ENCODE measurements at places on chromosomes 6 and 20.

- DNase-seq: no peak
Observed at GRCh38 chr6:398065-398464, 6.5 kb downstream of the IRF4 start.

DNA sequence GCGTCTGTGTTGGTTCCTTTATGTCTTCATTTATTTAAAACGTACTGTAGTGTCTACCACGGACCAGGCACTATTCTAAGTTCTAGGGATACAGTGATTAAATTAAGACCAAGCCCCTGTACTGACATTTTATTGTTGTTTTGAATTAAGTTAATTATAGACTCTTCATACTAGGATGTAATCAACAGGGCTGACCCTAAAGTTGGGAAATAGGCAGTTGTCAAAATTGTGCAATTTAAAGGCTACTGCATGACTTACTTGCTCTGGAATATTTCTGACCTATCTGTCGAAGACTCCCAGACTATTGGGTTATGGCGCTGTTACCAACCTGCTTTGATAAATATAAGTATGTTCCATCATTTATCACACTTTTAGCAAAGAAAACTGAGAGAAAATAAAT, 6.7 kb downstream of the MYO6 start:
- DNase-seq: no peak

- DNase-seq: no peak
Observed at GRCh38 chr6:24522228-24523176, 27.7 kb downstream of the ALDH5A1 start.

GRCh38 chr6:119361209-119361608, 11.6 kb upstream of the MAN1A1 start:
- no peak for DNase-seq

- DNase-seq: peak; percentile 88
Observed at GRCh38 chr20:44388466-44389023, 33.0 kb downstream of the HNF4A start.

GRCh38 chr6:136782021-136782770, 10.1 kb downstream of the MAP3K5 start:
- no peak for DNase-seq

- no peak for DNase-seq
Observed at GRCh38 chr6:67141005-67141404, 1434.0 kb upstream of the EYS start.

DNA sequence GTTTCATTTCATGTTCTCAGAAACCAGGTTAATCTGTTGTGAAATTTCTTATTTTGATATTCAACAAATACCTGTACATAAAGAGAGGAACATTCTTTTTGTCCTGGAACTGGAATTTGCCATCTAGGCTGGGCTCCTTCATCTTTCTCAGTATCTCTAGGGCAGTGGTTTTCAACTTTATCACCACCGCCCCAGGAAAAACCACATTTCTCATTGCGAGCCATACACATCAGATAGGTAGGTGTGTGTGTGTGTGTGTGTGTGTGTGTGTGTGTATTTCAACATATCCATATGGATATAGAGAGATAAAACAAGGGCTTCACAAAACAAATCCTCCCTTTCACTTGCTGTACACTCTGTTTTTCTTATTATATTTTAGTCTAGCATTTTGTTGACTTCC, 24.1 kb downstream of the BFSP1 start:
- no peak for DNase-seq

DNA sequence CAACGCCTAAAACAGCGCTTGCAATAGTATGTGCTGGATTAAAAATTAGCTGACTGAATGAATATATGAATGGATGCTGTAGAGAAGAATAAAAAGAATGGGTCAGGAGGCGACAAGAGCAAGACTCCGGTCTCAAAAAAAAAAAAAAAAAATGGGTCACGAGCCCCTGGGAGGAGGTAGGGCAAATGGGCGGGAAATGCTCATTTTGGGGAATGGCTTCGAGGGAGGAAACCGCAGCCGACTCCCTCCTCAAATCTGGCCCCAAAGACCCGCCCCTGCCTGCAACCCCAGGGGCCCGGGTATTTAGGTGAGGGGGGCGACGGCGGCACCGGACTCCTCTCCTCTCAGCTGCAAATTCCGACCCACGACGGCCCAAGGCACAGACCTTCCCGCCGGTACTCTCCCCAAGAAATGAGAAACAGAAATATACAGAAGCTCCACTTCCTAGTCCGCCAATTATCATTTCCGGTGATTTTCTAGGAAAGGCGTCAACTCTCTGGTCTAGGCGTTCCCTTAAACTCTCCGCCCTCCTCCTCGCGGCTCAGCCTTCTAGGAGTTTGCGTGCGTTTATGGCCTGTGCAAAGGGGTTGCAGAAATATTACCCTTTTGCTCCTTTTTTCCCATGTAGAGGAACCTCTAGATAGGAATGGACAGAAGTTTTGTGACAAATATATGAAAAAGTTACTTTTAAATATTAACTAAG, at the start of gene ZNF311:
Gene ZNF311 (minus strand): TSS at position 133 of the 703 bp plus-strand sequence. CDS start 1,361 bp downstream, outside the sequence.
- no peak for DNase-seq

DNA sequence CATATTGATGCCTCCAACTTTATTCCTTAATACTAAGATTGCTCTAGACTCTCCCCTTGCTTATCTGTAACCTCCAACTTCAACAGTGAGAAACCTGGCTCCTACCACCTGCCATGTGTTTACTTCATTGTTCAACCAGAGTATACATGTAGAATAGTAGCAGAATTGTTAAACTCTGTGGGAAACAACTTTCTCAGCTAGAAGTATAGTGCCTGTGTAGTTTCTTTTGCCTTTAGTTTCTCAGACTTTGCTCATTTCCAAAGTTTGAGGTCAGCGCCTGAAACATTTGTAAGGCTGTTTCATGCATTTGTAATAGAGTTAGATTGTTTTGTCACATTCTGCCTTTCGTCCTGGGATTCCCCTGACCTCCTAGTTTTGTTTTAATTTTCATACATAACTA, 34.9 kb upstream of the HECA start:
- DNase-seq: no peak

DNA sequence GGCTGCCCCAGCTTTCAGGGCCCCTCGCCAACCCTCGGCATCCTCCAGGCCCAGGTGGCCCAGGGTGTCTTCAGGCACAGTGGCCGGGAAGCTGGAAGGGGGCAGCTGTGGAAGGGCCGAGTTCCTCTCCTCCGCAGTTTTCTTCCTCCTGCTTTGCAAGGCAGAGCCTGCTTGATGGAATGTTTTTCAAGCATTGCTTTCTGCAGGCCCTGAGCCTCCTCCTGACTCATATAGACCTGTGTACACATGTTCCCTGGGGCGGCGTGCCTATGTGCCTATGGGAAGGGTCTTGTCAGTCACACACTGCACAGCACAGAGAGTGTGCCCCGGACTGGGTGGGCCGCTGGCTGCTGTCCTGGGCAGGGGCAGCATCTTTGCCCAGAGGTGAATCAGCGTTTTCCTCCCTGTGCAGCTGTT, 107.5 kb downstream of the ERMARD start:
- DNase-seq: no peak

DNA sequence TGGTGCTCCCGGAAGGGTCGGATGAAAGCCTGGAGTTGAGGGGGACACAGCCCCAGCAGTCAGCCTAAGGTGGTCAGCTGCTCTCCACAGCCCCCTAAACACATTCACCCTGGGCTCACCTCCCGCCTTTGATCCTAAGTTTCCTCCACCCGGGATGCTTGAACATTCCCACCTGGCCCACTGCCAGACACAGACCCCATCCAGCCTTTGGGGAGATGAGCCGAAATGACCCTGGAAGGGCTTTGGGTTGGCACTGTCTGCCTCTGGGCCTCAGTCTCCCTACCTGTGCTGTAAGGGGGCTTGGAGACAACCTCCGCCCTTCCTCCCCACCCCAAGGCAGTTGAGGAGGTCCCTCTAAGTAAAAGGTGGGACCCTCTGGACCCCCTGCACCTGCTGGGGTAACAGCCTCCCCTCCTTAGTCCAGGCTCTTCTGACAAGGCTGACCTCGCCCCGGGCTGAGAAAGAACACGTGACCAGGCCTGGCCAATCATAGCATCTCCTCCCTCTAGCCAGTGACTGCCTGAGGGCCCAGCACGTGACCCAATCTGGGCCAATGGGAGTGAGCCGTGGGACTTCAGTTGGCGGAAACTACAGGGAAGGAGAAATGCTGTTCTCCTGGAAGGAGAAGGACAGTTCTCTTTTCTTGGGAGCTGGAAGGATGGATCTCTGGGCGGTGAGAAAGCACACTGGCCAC, 16.9 kb upstream of the UBE2V1 start:
- no peak for DNase-seq

DNA sequence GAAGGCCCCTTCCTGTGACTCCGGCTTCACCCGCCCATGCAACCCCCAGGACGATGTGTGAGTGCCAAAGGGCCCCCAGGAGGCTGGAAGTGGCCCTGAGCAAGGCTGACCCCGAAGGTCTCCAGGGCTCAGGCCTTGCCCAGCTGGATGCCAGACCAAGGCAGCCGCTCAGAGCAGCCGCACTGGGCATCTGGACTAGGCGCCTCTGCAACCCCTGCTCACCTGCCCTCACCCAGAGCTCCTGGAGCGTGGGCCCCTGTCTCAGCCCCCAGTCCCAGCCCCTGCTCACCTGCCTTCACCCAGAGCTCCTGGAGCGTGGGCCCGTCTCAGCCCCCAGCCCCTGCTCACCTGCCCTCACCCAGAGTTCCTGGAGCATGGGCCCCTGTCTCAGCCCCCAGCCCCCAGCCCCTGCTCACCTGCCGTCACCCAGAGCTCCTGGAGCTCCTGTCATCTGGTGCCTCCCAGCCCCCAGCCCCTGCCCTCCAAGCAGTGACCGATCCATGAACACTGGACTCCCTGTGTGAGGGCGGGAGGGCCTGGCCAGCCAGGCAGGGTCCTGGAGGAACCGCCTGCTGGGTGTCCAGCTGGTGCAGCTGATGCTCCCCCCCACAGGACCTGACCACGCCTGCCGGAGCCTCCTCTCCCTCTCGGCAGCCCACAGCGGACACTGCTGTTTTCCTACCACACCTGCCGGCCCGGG, 1.1 kb downstream of the SRMS start:
- DNase-seq: no peak

DNA sequence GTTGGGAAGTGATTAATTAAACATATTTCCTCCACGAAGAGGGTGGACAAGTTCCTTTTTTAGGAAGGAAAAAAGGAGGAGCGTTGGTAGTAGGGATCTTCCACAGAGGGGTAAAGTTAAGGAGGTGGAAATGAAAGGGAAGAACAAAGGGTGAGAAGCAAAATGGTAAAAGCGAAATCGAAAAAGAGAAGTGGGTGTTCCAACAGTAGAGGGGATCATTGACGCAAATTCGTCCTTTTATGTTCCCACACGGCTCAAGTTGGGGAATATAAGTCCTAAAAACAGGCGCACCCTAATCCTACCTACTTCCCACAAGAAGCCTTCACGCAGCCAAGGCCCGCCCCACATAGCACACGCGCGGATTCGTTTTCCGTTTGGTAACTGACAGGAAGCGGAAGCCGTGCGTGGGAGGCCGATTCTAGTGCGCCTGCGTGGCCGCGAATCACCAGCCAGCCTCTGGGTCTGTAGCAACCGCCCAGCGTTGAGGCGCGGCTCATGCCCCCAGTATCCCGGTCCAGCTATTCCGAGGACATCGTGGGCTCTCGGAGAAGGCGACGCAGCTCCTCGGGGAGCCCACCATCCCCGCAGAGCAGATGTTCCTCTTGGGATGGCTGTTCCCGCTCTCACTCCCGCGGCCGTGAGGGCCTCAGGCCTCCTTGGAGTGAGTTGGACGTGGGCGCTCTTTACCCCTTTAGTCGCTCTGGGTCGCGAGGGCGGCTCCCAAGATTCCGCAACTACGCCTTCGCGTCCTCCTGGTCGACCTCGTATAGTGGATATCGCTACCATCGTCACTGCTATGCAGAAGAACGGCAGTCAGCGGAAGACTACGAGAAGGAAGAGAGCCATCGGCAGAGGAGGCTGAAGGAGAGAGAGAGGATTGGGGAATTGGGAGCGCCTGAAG, at the start of gene NKAPL:
Gene NKAPL (plus strand): TSS at position 421 of the 901 bp plus-strand sequence. CDS start 75 bp downstream, at position 496.
- DNase-seq: no peak
